ENCODE measurements at places on chromosomes 7 and 10.

GRCh38 chr10:6033954-6034353 is 28.2 kb downstream of the IL2RA start:
- no peak for DNase-seq

DNA sequence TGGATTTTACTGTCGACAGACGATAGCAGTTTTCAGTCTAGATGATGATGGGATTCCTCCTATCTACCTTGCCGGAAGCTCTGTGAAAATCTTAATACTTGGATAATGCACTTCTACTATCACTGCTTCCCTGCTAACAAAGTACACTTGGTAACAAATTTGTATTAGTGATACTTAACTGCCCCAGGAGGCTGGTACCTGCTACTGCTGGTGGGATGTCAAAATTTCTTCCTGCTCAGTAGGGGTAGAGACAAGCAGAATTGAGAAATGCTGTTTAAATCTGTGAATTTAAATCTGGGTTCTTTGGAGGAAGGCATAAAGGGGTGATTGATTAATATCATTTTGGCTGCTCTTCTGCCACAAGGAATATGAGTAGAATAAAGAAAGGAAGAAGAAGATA is 99.8 kb upstream of the STRIP2 start:
- DNase-seq: no peak

- DNase-seq: no peak
These were observed 2.3 kb downstream of the UNCX start for GRCh38 chr7:1234881-1235500.

DNA sequence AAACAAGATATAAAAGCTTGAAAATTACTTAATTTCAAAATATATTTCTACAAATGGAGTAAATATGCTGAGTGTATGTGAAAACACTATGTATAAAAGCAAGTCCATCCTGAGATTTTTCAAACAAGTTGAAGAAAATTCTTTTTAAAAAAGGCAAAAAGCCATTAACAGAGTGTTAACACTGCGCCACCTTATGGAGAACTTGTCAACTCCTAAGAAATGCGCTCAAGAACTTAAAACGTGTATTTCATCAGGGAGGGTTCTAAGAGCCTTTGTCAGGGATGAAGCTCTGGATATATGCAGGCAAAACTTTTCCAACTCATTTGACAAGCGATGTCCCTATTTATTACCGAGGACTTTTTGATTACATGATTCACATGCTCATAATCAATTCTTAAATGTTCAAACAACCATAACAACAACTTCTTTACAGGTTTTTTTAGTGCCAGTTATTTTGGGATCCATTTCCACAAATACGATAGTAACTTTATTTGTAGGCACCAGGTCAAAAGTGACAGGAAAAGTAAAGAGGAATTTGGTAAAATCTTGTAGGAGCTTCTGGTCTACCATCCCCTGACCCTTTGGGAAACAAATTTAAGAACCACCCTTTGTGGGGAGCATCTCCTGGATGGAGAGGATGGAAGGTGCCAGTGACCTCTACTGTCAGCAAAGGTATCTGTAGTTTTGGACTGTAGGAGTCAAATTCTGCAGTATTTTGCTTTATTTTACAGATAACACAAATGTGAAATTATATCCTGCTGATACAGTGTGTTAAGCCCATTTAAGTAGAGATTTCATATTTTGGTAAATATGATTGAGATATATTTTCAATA is 23.2 kb downstream of the CALCR start:
- no peak for DNase-seq

- DNase-seq: no peak
These were observed 1.4 kb upstream of the RTKN2 start for GRCh38 chr10:62270020-62270419.

DNA sequence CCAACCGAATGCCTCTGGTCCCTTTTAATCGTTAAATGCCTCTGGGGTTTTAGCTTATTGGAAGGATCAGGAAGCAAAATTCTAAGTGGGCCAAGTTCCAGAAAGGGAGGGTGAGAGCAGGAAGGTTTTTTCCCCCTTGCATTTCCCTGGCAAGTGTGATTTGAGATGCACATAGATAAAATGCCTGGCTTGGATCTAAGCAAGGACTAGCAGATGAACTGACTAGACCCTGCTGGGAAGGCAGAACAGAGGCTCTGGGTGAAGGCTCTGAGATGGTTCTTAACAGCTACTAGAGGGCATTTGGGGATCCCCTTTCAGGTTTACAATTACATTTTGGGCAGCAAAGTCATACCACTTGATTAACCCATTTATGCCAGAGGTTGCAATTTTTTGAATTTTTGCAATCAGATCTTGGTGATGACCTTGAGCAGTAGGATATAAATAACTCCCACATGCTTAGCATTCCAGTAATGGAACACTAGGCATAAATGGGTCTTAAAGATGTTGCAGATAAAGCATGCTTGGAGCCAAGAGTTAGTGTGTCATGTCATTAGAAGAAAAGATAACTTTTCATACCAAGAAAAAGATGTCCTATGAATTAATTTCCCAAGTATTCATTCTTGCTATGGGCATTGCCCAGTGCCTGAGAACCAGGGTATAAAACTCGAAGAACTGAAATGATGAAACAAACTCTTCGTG is 205.9 kb downstream of the SEC23IP start:
- no peak for DNase-seq

GRCh38 chr10:117442944-117443685 is 67.9 kb upstream of the PDZD8 start:
- peak; percentile 19 for DNase-seq

DNA sequence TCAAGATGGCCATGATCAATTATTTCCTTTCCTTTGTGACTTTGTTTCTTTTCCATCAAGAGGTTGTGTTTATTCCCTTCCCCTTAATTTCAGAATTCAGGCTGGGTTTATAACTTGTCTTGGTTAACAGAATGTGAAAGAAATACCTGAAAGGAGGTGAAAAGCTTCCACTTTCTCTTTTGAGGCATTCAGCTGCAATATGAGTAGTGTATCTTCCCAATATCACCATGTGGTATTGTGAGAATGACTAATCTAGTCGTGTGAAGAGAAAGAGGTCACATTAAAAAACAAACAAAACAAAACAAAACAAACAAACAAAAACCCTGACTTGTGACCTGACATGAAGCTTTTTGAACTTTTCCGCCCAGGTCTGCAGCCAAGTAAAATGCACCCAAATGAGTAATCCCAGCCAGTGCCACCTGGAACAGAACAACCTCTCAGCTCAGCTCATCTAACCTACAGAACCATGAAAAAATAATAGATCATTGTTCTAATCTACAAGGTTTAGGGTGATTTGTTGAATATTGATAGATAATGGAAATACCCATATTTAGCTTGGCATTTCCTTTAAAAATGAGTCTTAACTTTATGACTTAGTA is 70.8 kb upstream of the TEX47 start:
- no peak for DNase-seq

GRCh38 chr7:128041203-128041602 is 10.0 kb upstream of the LRRC4 start:
- DNase-seq: no peak

- DNase-seq: no peak
These were observed 52.4 kb downstream of the SORBS1 start for GRCh38 chr10:95508730-95509129.

GRCh38 chr10:106734220-106734619 is 430.3 kb downstream of the SORCS1 start:
- no peak for DNase-seq

DNA sequence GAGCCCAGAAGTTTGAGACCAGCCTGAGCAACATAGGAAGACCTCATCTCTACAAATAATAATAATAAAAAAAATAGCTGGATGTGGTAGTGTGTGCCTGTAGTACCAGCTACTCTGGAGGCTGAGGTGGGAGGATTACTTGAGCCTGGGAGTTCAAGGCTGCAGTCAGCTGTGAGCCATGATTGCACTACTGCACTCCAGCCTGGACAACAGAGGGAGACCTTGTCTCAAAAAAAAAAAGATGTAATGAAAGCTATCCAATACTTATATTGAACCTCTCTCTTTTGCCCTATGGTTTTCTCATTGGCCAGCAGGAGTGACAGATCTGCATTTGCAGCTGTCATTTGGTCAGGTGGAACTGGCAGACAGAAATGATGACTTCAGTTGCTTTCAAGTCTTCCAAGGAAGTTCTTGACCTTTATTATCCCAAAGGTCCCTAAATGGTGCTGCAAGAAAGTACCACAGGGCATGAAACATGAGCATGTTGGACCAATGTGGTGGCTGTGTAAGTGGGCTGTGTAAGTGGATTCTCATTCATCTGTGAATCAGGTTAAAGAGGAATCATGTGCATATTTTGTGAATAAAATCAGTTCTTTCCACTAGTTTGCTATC is 99.4 kb downstream of the CALD1 start:
- no peak for DNase-seq

GRCh38 chr10:45246522-45246921 is 68.9 kb downstream of the OR13A1 start:
- DNase-seq: no peak

- DNase-seq: no peak
These were observed 24.6 kb downstream of the GLRX3 start for GRCh38 chr10:130160775-130161174.

GRCh38 chr7:150904011-150904909 is 51.9 kb downstream of the AOC1 start:
- no peak for DNase-seq

DNA sequence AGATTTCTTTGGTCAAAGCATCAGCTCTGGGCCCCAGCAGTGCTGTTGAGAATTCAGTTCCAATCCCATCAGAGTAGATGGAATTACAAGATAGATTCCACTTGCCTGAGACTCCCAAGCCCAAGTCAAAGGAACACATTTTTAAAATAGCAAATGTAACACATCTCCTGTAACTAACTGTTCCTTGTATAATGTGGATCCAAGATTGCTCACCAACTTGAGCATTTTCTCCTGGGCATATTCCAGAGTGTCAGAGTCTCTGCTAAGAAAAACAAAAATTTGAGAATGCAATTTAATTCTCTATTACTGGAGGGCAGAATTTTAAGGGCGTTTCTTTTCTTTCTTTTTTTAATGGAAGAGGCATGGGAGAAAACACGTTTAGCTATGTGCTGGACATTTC is 136.7 kb downstream of the NEBL start:
- DNase-seq: no peak

- no peak for DNase-seq
These were observed 575 bp downstream of the DLG5 start for GRCh38 chr10:77925795-77926565.

DNA sequence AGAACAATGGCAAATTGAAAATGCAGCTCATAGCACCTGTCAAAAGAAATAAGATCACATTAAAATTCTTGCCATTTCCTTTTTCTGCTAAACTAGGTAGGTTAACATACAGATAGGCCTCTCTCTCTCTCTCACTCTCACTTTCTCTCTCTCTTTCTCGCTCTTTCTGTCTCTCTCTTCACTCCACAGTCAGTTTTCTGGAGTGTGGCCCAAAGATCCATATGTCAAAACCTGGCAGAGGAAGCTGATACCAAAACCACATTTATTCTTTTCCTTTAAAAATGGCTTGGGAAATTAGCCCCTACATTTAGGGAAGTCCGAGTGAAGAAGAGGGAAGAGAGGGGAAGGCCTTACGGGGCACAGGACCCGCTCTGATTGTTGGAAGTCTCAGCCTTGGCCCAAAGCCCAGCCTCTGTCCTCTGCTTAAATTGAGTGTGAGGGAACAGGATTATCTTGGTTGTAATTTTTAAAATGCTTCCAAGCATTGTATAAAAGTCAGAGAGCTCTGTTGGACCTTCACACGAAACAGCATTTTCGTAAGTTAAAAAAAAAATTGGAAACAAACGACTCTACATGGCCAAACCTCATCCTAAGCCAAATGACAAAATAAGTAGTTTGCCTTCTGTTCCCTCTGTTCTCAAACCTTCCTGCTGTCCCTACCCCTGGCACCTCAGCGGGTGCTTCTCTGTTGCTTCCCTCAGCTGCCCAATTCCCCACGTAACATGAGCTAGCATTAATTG is 83.2 kb downstream of the FRMD4A start:
- DNase-seq: no peak

DNA sequence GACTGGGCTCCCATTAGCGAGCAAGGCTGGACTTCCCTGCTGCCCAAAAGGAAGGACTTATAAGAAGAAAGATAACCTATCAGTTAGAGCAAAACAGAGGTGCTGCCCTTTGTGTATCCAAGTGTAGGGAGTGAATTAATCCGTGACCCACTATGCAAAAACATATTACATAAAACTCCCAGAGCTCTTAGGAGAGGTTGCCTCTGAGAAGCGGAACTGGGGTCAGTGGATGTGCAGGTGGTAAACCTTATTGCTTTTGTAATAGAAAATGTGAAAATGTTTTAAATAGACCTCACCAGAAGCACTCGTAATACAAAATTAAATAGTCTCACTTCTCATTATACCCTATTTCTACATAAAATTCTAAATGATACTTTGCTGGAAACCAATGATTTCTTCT is 17.1 kb upstream of the IL6 start:
- DNase-seq: no peak

DNA sequence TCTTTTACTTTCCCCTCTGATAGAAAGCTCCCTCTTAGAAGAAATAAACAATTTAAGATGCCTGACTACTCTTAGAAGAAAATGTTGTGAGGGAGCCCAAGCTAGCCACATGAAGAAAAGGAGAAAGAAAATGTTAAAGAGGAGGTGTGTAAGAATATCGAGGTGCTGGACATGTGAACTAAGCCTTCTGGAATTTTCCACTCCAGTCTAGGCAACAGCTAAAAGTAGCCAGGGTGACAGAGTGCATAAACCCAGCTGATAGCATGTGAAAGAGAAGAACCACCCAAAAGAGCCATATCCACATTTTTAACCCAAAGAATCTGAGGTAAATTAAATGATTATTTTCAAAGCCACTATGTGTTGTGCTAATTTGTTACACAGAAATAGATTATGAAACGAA is 1690.6 kb upstream of the LRRTM3 start:
- no peak for DNase-seq

DNA sequence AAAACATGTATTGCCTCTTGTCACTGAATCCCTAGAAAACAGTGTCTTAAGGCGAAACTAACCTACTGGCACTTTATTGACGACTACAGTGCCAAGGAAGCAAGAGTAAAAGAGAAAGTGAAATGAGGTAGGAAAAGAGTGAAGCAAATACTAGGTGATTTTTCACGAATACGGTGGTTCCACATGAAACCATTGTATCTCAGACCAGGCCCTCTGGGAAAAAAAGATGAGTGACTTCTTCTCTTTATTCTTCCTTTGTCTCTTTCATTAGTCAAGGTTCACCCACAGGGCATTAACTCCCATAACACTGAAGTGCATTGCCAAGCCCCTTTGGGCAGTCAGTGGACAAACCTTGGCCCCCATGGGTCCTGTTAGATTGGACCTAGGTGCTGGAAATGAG is 16.2 kb upstream of the MACC1 start:
- DNase-seq: no peak

GRCh38 chr7:92282930-92283329 is 37.2 kb downstream of the ANKIB1 start:
- DNase-seq: no peak

GRCh38 chr10:69685426-69685801 is 55.4 kb downstream of the FAM241B start:
- no peak for DNase-seq

GRCh38 chr10:76711222-76711997 is 926.2 kb downstream of the KCNMA1 start:
- no peak for DNase-seq

DNA sequence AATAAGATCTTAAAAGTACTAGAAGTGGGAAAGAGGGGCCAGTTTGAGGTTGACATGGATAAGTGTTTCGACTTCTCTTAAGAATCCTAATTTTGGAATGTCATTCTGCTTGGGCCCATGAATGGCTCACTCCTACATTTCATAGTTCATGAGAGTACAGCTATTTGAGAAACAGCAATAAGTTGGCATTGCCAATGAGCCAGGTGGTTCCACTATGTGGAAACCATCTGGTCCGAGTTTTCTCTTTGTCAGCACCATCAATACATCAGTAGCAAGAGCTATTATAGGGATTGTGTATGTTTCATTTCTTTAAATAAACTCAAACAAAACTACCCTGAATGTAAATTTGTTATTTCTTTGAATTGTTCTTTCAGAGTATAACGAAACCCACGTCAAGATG is 78.1 kb upstream of the NEBL start:
- no peak for DNase-seq
